ENCODE measurements at places on chromosomes 16 and 17.

DNA sequence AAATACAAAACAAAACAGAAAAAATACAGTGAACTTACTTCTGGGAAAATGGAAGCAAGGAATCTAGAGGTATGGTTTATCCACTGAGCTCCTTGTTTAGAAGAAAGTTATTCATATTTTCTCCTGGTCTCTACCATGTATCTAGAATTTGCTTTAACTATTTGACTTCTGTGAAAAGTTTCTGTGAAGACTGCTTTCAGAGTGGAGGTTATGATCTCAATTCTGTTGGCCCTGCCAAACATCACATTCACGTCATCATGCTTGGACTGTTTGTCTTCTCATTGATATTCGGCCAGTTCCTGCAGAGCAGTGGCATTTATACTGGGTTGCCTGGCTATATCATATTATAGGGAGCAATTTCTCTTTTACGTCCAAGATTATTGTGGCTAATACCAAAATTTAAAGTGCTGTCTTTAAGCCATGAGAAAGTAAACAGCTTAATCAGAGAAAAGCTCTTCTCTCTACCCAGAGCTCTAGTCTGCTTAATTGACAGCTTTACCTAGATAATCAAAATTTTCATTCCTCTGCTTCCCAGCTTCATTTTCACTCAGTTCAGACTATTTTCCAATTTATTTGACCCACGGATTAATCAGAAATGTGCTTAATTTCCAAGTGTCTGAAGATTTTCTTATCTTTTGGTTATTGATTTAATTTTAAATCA, at the start of gene ABCA8:
Gene ABCA8 (minus strand): TSS at position 212 of the 661 bp plus-strand sequence. CDS start 13,358 bp downstream, outside the sequence.
- no peak for DNase-seq

- DNase-seq = peak; percentile 49
Observed at GRCh38 chr17:48671697-48672171, 45.6 kb upstream of the HOXB9 start.

GRCh38 chr17:56314026-56314425, 160.8 kb downstream of the ANKFN1 start:
- no peak for DNase-seq

DNA sequence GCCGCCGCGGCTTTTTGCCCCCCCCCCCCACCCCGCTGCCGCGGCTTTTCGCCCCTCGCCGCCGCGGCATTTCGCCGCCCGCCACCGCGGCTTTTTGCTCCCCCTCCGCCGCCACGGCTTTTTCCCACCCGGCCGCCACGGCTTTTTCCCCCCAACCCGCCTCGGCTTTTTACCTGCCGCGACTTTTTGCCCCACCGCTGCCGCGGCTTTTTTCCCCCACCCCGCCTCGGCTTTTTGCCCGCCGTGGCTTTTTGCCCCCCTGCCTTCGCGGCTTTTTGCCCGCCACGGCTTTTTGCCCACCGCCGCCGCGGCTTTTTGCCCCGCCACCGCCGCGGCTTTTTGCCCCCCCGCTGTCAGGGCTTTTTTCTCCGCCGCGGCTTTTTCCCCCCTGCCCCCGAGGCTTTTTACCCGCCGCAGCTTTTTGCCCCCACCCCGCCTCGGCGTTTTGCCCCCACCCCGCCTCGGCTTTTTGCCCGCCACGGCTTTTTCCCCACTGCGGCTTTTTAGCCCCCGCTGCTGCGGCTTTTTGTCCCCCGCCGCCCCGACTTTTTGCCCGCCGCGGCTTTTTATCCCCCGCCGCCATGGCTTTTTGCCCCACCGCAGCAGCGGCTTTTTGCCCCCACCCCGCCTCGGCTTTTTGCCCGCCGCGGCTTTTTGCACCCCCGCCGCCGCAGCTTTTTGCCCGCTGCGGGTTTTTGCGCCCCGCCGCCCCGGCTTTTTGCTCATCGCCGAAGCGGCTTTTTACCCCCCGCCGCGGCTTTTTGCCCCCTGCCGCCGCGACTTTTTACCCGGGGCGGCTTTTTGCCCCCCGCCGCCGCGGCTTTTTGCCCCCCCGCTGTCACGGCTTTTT, 527.8 kb upstream of the WSB1 start:
- no peak for DNase-seq

- DNase-seq = peak; percentile 14
Observed at GRCh38 chr16:8505327-8505991, 84.9 kb downstream of the TMEM114 start.

DNA sequence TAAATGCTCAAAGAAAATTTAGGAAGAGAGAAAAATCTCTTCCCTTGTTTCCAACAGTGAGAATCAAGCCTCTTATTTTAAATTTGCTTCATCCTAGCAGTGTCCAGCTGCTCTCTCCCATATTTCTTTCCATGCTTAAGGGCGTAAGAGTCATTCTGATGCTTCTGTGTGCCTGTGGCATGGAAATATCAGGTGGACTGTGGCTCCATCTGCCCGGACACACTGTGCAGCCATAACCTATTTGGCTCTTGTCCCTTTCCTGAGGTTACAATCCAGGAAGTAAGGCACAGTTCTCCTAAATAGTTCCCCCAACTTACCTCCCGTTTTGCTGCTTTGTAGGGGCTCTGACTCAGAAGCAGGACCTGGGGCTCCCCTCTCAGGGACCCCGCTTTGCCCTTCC, 6.3 kb upstream of the KRT222 start:
- DNase-seq = peak; percentile 16

DNA sequence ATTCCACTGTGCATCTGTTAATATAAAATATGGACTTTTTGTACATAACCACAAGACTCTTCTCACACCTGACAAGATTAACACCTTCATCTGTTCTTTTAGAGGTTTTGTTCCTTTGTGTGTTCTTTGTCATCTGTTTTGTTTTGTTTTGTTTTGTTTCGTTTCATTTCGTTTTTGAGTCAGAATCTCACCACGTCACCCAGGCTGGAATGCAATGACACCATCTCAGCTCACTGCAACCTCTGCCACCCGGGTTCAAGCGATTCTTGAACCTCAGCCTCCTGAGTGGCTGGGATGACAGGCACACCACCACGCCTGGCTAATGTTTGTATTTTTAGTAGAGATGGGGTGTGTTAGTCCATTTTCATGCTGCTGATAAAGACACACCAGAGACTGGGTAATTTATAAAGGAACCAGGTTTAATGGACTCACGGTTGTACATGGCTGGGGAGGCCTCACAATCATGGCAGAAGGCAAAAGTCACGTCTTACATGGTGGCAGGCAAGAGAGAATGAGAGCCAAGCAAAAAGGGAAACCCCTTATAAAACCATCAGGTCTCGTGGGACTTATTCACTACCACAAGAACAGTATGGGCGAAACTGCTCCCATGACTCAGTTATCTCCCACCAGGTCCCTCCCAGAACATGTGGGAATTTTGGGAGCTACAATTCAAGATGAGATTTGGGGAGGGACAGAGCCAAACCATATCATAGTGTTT, 22.3 kb downstream of the C16orf90 start:
- DNase-seq = no peak

DNA sequence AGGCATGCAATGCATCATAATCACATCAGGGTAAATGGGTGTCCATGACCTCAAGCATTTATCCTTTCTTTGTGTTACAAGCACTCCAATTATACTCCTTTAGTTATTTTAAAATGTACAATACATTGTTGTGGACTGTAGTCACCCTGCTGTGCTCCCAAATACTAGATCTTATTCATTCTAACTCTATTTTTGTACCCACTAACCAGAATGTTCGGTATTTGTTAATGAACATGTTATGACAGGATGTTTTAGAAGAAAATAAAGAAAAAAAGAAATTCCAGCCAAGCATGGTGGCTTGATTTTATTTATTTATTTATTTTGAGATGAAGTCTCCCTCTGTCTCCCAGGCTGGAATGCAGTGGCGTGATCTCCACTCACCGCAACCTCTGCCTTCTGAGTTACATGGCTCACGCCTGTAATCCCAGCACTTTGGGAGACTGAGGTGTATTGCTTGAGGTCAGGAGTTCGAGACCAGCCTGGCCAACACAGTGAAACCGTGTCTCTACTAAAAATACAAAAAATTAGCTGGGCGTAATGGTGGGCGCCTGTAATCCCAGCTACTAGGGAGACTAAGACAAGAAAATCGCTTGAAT, 1.8 kb upstream of the NDE1 start:
- no peak for DNase-seq

DNA sequence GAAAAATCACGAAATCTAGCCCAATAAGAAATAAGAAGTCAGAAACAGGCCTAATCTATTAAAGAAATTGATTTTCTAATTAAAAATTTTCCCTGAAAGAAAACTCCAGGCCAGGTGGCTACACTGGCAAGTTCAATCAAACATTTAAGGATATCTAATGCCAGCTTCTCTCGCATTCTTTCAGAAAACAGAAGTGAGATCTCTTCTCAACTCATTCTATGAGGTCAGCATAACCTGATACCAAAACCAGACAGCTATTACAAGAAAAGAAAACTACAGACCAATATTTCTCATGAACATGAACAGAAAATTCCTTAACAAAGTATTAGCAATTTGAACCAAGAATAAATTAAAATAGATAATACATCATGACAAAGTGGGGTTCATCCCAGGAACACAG, 52.4 kb downstream of the AXIN2 start:
- no peak for DNase-seq

DNA sequence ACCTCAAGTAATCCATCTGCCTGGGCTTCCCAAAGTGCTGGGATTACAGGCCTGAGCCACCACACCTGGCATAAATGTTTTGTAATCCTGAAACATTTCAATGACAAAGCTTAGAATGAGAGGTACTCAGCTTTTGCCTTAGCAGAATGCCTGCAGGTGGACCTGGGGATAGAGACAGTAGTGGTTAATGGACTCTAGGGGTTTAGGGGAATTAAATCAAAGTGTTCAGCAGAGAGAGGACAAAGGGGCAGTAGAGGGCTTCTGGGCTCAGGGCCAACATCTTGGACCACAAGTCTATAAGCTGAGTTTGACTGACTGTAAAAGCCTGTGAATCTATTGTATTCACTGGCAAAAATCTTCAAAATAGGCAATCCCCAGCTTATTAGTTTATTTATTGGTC, 36.0 kb upstream of the MED13 start:
- no peak for DNase-seq

- DNase-seq = peak; percentile 42
Observed at GRCh38 chr16:22007159-22007508, 777 bp upstream of the MOSMO start.

- peak; percentile 61 for DNase-seq
Observed at GRCh38 chr17:6831661-6832263, at the start of gene TEKT1. Gene TEKT1, minus strand, starts transcription at chr17:6831729. Its CDS starts 1,353 bp downstream, at chr17:6830376.

DNA sequence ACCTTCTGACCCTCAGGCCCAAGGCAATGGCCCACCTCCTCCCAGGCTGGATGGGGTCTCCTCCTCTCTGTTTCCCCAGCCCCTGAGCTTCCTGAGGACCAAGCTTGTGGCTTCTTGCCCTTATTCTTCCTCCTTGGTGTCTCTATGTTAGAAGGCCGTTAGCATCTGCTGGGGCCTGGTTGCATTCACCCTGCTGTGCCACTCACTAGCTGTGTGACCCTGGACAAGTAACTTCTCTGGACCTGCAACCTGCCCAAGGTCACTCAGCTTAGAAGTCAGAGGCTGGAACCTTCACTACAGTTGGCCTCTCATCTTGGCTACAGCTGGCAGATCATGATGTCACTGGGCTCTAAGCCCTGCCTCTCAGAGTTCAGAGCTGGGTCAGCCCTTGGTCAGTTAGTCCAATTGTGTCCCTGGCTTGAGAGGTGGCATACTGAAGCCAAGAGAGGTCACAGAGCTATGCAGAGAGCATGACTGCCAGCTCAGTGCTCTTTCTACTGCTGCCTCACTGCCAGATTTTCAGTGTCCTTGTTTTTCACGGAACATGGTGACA, 3.0 kb downstream of the MT2A start:
- no peak for DNase-seq

GRCh38 chr16:78050734-78051400, 28.5 kb downstream of the CLEC3A start:
- DNase-seq = no peak

DNA sequence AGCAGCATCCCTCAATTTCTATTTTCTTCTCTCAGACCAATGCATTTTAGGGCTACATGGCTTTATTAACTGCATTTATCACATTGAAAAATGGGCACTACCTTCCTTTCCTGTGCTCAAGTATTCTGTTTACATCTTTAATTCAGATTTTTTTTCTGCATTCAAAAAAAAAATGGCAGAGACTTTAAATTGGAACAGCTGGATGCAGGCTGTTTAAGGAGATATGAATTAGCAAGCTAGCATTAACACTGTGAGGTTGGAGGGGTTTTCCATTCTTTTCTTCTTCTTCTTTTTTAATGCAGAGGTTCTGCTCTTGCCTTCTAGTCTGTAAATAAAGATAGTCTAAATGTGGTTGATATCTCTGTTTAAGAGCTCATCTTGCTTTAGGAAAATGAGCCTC, 242.9 kb upstream of the RBFOX1 start:
- DNase-seq = no peak

- no peak for DNase-seq
Observed at GRCh38 chr17:36632916-36633771, 31.8 kb downstream of the MRM1 start.
